ENCODE measurements at places on chromosomes 16 and 17. TPM values are rescaled to one million over a fixed set of nuclear protein-coding genes. Genes with fewer than 3 reads are reported as not detected.

The KCNH6 gene
- not detected for total RNA-seq

The ERCC4 gene
- 14.1 TPM for total RNA-seq

- H3K36me3 ChIP-seq, result peaks cover 5% of the 10 kb centered on the region
- peak within 1 kb of the TSS; percentile 100 for H3K27ac ChIP-seq
- no peaks in the 10 kb centered on the region for H3K27me3 ChIP-seq
- H3K4me3 ChIP-seq, result peak within 1 kb of the TSS; percentile 79
Observed at GRCh38 chr17:39867880-39868553, at the start of gene ZPBP2. Gene ZPBP2 (plus strand): TSS chr17:39868202. CDS start chr17:39868355, 153 bp downstream.

- H3K4me1 ChIP-seq, result no peaks in the 10 kb centered on the region
- peaks cover 31% of the 10 kb centered on the region for H3K27me3 ChIP-seq
- H3K4me3 ChIP-seq, result no peak overlapping the region
- H3K27ac ChIP-seq, result no peak overlapping the region
- no peaks in the 10 kb centered on the region for H3K36me3 ChIP-seq
Observed at GRCh38 chr17:6393351-6393952, 41.5 kb downstream of the AIPL1 start.

DNA sequence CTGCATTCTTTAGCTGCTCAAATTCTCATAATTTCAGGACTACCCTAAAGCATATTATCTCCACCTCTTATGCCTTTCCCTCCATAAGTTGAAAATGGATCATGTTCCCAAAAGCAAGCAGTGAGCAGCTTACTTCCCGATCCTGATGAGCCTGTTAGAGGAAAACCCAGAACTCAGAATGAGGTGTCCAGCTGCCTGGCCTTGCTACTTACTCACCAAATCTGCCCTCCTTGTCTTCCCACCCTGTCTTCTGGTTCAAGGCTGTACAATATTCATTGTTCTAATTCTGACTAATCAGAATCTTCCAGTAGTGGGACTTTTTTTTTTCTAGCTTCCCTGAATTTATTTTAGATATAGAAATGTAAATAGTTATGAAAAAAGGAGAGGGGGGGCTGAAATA, 10.8 kb downstream of the LYRM1 start:
- H3K27me3 ChIP-seq, result no peaks in the 10 kb centered on the region
- no peak for DNase-seq
- peaks cover 24% of the 10 kb centered on the region for H3K4me1 ChIP-seq
- peaks cover 8% of the 10 kb centered on the region for H3K36me3 ChIP-seq

- no peak for DNase-seq
- H3K27me3 ChIP-seq, result peaks cover 10% of the 10 kb centered on the region
- no peaks in the 10 kb centered on the region for H3K36me3 ChIP-seq
- H3K4me3 ChIP-seq, result no peak overlapping the region
- no peak overlapping the region for H3K27ac ChIP-seq
Observed at GRCh38 chr16:82358606-82359221, 188.7 kb upstream of the MPHOSPH6 start.
